ENCODE measurements at places on chromosomes 12 and 14. TPM values are rescaled to one million over a fixed set of nuclear protein-coding genes. Genes with fewer than 3 reads are reported as not detected.
A peak's percentile ranks its signal among the peaks of the same experiment; 100 is the strongest.

DNA sequence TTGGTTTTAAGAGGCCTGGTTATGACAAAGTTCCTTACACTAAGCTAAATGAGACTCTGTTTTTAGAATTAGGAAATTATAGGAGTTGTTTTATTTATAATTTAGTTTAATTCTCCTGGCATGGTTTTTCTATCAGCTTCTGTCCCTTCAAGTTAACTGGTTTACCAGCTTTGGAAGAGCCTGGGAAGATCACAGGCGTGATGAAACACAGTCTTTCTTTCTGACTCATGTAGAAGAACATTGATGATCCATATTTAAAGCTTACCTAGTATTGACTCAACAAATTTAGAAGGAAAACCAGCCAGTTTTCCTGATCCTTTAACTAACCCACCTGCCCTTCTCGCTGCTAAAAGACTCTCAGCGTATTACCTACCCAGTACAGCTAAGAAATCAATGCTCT is 155.2 kb downstream of the TGFB3 start:
- no peak for DNase-seq

GRCh38 chr14:70915415-70915814 is 8.2 kb downstream of the PCNX1 start:
- DNase-seq = no peak

DNA sequence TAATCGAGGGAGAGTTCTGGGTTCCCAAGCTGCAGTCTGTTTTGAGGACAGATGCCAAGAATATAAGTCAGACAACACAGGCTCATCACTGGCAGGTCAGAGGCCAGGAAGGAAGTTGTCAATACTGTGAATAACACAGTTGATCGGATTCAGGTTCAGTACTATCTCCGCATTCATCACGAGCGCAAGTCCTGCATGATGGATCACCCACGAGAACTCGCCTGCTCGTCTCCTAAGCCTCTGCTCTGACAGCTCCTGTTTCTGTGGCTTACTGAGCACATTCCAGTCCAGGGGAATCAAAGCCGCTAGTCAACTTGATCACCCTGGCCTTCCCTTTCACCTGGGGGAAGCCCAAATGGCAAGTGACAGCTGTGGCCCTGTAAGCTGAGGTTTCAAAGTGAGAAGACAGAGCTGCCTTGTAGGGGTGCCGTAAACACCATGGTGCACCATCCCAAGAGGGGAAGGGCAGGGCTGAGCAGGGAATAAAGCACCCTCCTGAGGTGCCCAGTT is 60.1 kb upstream of the DICER1 start:
- no peak for DNase-seq

DNA sequence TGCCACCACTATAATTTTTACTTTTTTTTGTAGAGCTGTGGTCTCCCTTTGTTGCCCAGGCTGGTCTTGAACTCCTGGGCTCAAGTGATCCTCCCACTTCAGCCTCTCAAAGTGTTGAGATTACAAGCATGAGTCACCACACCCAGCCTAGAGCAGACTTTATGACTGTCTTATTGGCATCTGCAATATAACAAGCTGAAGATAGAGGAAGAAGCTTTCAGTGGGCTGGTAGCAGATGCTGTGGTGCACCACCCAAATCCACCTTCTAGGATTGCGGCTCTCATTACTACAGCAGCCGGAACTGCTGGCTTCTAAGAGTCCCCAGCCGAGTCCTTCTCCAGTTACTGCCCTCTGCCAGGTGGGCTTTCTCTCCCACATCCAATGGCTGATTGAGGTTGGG is 7.6 kb upstream of the STK38L start:
- peak; percentile 50 for DNase-seq

- DNase-seq = no peak
Measured at GRCh38 chr12:107783406-107784376, 9.2 kb downstream of the ASCL4 start.

The PHETA1 gene
- total RNA-seq = 1.2 TPM

The ZDHHC22 gene
- total RNA-seq = not detected

DNA sequence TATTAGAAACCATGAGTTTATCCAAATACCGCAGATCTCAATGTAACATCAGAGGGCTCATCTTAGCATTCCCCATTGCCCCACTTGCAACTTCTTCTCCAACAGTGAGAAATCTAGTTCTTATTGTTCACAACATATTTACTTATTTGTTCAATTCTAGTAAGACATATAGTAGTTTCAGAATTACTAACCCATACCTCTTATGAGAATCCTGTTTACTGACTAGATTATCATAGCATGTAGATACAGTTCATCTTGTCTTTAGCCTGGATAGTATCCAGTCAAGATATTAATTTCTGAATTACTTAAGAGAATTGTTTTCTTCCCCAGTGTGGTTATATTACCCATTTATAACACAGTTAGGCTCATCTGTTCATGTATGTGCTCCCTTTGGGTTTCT is 80.6 kb downstream of the NIN start:
- DNase-seq = no peak

DNA sequence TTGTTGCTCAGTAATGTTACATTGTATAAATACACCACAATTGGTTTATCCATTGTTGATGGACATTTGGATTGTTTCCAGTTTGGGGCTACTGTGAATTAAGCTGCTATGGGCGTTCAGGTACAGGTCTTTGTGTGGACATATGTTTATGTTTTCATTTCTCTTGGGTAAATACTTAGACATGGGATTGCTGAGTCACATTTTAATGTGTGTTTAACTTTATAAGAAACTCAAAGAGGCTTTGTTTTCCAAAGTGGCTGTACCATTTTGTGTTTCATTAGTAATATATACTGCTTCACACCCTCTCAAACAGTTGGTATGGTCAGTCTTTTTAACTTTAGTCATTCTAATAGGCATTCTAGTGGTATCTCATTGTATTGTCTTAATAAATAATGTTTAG is 225.0 kb downstream of the SPTSSA start:
- no peak for DNase-seq

The IL23A gene
- 41.5 TPM for total RNA-seq

DNA sequence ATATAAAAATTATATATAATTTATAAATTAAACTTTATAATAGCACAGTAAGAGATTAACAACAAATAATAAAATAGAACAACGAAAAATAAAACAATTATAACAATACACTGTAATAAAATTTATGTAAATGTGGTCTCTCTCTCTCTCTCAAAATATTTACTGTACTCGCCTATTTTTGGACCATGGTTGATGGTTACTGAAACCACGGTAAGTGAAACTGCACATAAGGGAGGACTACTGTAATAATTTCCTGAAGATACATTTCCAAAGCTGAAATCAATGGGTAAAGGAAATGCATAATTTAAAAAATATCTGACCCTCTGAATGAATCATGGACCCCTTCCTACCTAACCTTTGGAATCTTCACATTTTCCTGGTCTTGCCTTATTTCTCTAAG is 48.9 kb downstream of the NTN4 start:
- no peak for DNase-seq

DNA sequence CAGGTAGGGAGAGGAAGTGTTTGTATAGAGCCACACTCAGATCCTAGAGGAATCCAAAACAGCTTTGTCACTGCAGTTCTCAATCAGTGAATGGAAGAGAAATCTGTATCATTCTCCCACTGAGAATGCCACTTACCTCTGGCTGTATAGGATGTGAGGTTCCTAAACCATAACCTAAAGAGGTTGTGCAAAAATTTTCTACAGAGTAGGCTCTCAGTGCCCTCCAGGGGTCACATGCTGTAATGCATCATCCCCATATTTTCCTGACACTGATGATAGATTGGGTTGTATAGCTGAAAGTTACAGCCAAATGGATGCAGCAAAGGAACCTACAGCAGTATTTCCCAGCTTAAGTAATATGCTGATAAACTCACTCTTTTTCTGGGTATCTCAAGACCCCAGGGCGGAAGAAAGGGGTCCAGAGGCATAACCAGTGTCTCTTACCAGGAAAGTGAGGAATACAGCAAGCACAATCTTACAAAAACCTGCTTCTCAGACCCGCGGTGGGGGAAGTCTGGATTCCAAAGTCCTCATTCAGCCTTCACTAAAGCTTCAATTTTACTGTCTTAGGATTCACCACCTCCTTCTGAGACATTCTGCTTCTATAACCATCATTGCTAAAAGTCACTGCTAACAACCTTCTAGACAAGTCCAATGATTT is 3.8 kb downstream of the BCDIN3D start:
- peak; percentile 61 for DNase-seq

The SIX1 gene
- total RNA-seq = not detected

The ETNK1 gene
- 54.9 TPM for total RNA-seq

DNA sequence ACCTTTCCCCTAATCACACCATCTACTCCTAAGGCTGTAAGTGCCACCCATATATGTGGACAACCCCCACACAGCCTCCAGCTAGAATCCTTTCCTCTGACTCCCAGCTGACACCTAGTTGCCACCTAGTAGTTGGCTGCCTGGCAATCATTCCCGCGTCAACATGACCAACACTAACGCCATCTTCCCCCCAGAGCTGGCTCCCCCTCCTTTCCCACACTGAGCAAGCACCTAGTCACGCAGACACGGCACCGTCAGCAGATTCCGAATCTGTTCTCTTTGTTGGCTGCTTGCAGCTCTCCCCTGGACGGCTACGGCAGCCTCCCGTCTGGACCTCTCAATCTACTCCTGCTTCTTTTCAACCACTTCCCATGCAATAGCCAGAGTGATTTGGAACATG is 27.7 kb downstream of the UBR7 start:
- no peak for DNase-seq

DNA sequence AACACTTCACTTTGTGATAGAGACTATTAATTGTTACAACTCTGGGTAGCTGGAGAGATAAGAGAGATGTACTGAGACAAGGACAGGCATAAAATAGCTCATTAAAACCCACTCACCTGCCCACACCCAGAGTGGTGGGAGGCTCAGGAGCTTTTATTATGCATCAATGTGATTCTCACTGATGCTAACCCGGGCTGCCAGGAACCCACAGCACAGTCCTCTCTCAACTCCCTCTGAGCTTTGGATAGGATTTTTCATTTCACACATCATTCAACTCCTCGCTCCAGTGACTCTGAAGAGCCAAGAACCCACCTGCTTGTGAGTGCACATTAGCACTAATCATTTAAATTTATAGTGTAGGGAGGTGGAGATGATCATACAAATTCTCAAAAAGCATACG is 827.9 kb downstream of the FLRT2 start:
- no peak for DNase-seq

The PRIMA1 gene
- total RNA-seq = not detected

DNA sequence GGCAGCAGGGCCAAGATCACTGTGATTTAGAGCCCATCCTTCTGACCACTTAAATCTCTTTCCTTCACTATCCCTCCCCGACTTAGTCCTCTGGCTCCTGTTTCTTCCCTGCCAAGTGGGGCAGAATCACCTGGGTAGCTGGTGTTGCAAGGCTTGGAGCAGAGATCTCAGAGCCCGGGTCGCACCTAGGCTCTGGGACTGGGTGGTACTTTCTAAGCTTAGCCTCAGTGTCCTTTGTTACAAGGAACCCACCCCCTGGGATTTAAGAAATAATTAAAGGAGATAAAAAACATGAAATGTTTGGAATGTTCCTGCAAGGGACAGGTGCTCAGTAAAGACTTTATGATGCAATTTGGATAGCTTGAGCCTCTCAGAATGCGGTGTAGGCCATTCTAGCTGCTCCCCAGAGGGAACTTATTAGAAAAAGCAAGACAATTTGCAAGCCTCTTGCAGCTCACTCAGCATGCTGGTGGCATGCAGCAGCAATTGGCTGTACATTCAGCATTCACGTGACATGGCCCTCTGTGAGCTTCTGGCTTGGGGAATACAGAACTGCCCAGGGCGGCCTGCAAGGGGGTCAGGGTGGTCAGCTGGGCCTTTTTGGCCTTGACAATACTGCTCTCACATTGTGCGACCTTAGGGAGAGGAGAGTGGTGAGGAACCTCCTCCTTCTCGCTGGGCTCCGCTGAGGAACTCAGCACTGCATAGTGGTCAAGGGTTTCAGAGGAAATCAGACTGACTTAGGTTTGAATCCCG is 16.8 kb downstream of the C14orf132 start:
- no peak for DNase-seq

The MAP3K9 gene
- 9.6 TPM for total RNA-seq
